EL (cell line): ENCODE measurements at places on chromosomes 3 and 15.

DNA sequence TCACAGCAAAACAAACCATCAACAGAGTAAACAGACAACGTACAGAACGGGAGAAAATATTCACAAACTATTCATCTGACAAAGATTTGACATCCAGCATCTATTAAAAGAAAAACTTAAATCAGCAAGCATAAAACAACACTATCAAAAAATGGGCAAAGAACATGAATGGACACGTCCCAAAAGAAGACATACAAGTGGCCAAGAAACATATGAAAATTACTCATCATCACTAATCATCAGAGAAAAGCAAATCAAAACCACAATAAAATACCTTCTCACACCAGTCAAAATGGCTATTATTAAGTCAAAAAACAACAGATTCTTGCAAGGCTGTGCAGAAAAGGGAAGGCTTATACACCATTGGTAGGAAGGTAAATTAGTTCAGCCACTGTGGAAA, 13.7 kb upstream of the SERPINI2 start:
- DNase-seq: no peak

GRCh38 chr3:117036259-117036799, 326.8 kb downstream of the TUSC7 start:
- DNase-seq: peak; percentile 92

- DNase-seq: no peak
Measured at GRCh38 chr3:12188681-12189287, 30.1 kb upstream of the TIMP4 start.

DNA sequence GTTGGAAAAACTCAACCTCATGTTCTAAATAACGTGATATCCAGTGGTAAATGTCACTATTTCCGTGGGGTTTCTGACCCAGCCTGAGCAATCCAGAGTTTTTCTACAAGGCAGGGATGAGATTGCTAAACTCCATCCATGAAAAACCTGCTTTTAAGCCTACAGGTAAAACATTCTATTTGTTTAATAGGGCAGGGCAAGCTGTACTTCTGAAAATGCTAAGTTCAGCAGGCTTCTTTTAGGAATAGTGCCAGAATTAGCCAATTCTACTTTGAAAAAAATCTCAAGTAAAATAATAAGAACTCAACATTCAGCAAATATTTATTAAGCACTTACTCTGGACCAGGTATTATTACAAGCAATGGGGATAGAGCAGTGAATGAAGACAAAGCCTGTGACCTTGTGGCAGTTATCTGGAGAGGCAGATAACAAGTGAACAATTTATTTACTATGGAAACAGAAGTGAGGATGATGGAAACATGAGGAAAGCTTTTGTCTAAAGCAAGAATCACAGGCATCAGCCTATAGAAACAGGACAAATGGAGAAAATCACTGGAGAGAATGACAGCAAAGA, 13.3 kb downstream of the RPSA start:
- no peak for DNase-seq

GRCh38 chr3:66989860-66990696, 8.0 kb upstream of the KBTBD8 start:
- DNase-seq: peak; percentile 16

GRCh38 chr3:129312021-129312639, 33.5 kb downstream of the HMCES start:
- no peak for DNase-seq

DNA sequence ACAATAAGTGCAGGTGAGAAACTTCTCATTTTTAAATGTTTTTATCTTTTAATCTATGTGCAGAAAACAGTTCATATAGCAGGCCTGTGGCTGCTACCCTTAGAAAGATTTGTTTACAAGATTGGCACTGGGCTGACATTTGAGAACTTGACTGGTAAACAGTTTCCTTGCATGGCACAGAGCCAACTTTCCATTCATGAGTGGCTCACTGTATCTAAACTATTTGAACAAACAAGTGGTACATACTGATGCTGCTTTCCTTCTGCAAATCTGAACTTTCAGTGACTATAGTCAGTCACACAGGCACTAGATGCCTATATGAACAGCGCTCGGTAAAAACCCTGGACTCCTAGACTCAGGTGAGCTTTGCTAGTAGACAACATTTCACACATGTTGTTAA, 6.3 kb upstream of the GTPBP8 start:
- no peak for DNase-seq

GRCh38 chr3:111730143-111730542, 128.9 kb upstream of the PHLDB2 start:
- no peak for DNase-seq

GRCh38 chr15:99129644-99130043, 24.8 kb downstream of the SYNM start:
- DNase-seq: no peak

DNA sequence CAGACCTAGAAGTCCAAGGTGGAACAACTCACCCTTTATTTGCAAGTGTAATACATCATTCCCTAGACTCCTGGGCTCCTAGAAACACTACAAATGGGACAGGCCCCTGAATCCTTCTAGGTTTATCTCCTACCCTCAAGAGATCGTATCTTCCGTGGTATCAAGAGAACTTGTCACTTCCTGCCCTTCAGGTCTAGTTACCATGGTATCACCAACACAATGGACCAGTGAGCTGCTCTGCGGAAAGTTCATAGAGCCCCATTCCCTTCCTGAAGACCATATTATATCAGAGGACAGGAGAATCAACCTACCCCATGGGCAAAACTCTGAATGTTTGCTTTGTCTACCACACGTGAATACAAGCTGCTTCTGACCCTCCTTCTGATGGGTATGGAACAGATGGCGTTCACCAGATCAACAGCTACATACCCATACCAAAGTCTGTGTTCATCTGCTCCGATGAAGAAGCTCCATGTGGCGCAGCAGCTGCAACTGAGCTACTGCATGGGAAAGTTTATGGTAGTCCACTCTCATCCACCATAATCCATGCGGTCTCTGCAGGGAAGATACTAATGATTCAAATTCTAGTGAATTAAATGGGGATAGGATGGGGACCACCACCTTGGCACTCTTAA, 84.6 kb upstream of the KLF13 start:
- DNase-seq: no peak

DNA sequence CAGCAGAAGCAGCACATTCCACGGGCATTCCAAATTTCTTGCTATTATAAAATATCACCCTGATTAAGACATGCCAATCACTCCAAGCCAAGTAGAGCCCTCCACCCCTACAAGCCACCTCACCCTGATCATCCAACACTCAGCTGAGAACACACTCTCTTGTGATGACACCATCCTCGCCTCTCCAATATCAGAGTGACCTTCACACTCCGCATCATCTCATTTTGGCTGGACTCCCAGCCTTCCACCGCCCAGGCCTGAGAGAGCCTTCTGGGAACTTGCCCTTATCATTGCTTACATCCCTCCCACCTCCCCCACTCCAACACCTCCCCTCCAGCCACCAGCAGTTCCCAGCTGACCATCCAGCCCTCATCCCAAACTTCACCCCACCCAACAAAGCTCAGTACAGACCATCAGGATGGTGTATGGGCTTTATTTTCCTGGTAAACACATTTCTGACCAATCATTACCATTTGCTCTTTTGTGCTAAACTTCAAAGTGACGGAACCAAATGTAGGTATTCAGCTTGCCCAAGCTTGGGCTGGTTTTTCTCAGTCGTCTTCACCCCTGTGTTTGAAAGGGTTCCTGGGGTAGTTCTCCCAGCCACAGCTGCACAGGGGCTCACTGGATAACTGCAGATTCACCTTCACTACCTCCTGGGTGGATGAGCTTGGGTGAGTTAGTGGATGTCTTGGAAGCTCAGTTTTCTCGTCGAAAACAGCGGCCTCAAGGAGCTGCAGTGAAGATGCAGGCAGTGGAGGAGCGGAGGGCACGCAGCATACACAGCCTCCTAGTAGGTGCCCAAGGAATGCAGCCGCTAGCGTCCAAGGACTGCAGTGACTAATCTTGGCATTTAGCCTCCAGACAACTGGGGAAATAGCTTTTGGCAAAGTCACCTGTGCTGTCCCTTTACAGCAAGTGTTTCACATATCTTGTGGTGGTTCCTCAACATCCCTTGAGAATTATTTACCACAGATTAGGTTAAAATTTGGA, 115.1 kb downstream of the LIPC start:
- DNase-seq: peak; percentile 97

- DNase-seq: peak; percentile 90
Measured at GRCh38 chr3:195352895-195353488, 82.0 kb upstream of the XXYLT1 start.

DNA sequence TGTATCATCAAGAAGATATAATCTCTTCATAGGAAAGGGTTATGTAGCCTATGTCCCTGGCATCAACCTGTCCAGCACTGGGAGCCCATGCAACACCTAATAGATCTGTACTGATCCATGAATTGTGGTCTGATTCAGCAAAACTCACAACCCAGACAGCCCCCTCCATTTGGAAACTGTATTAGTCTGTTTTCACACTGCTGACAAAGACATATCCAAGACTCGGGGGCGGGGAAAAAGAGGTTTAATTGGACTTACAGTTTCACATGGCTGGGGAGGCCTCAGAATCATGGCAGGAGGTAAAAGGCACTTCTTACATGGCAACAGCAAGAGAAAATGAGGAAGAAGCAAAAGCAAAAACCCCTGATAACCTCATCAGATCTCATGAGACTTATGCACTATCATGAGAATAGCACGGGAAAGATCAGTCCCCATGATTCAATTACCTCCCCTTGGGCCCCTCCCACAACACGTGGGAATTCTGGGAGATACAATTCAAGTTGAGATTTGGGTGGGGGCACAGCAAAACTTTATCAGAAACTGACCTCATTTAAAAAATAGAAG, 83.3 kb downstream of the TRIM42 start:
- DNase-seq: no peak

DNA sequence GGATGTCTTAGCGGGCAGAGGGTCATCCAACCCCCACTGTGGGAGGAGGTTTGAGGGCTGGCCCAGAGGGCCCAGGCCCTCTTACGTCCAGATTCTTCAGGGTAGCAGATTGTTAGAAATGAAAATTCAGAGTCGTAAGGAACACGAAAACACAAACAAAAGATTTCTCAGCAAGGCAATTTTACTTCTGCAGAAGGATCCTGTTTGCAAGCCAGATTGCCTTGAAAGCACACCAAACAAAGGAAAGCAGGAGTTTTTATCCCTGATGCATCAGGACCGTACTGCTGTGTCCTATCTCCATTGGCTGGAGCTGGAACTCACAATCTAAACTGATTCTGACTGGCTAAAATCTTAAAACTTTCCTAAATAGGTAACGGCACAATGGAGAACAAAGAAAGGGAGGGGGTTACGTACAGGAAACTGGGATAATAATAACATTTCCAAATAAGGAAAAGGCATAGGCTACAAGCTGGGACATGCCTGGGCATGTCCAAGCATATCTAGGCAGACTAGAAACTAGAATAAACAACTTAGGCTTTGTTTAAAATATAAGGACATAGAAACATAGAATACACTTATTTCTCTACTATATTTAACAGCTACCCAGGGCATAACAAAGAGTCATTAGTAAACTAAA, 97.3 kb upstream of the C2CD4B start:
- no peak for DNase-seq

DNA sequence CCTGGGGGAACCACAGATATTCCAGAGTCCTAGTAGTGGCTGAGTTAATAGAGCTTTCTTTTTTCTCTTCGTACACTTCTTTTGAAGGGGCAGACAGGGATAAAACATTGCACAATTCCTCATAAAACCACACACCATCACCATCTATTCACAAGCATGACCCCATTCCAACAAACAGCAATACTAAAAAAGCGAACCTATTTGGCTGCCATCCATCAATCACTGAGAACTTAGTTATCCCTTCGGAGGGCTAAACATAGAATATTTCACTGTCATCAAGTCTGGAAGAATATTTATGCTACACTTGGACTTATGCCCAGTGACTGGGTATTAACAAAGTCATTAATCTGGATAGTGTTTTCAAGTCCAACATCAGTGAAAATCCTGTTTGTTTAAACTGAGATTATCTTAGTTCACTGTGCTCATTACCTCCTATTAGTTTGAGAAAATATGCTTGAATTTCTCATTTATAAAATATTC, 80.3 kb upstream of the PRTG start:
- DNase-seq: peak; percentile 66

- no peak for DNase-seq
Measured at GRCh38 chr3:17033516-17034168, 148.9 kb downstream of the PLCL2 start.

DNA sequence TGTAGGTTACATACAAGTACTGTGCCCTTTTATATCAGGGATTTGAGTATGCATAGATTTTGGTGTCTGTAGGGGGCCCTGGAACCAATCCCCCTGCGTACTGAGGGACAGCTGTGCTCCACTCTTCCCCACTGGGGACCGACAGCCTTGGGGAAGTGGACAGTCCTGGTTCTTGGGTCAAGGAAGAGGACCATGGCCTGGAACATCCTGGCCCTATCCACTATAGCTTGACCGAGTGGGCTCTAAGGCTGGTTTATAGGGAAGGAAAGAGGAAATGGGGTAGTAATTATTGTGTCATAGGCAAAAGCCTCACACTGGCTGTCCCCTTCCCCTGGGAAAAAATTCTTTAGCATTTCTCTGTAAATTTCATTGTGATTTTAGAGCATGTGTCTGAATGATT, 49.5 kb downstream of the CRTC3 start:
- no peak for DNase-seq

GRCh38 chr3:70882104-70882503, 569.7 kb upstream of the MDFIC2 start:
- DNase-seq: no peak

DNA sequence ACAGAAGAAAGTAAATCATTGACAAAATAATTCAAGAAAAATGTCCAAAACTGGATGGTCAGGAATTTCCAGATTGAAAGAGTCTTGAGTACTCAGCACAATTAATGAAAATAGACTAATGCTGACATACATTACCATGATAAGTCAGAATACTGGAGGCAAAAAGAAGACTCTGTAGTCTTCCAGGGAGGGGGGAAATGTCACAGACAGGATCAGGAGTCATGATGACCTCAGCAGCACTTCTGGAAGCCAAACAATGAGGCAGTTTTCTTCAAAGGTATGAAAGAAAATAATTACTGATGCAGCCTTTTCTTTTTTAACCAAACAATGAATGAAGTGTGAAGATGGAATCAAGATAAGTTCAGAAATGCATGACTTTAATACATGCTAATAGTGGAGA, 30.1 kb upstream of the SLC22A13 start:
- no peak for DNase-seq

GRCh38 chr3:142915636-142916035, 26.8 kb upstream of the PCOLCE2 start:
- DNase-seq: no peak

DNA sequence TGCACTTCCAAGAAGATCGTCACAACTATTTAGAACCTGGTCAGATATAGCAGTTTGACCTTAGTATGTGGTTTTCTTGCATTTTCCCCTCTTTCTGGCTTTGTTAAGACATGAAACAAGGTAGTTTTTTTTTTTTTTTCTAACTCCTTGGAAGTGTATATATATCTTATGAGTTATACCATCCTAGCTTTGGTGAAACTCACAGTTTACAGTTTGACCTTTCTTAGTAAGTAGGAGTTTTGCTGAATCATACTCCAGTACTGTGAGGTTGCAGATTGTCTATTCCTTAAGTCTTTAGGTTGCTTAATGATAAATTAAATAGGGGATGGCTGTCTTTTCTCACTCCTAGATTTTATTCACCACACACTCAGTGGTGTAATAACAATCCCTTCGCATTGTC, 325.0 kb downstream of the RBMS3 start:
- DNase-seq: peak; percentile 21
